ENCODE measurements at places on chromosomes 6 and 20.

DNA sequence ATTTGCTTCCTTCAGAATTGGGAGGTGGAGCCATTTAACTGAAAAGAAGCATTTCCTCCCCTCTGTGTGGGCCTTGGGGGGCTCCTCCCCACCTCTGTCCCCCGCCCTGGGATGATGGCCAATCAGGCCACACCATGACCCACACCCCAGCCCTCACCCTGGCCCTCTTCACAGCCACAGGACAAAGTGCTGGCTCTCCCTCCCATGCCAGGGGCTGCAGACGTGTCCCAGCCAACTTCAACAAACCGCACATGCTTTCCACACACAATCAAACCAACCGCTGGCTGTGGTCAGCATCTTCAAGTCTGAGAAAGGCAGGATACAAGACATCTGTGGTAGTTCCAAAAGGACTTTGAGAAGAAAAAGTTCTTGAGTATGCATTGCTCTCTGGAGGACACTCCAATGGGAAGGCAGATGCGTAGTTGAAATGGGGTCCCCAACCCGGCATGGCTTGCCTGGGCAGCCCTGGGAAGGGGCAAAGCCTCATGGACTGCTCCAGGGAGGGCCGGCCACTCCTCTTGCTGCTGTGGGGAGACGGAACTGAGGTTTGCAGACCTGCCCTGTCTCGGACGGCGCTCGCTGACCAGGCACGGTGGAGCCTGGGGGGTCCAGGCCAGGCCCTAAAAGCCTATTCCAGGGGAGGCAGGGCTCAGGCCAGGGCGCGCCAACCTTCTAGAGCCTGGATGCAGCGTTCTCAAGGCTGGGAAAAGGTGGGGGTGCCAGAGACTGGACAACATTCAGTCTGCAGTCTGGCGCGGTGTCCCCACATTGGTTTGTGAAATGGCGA lies 12.2 kb downstream of the TTLL2 start:
- no peak for DNase-seq

DNA sequence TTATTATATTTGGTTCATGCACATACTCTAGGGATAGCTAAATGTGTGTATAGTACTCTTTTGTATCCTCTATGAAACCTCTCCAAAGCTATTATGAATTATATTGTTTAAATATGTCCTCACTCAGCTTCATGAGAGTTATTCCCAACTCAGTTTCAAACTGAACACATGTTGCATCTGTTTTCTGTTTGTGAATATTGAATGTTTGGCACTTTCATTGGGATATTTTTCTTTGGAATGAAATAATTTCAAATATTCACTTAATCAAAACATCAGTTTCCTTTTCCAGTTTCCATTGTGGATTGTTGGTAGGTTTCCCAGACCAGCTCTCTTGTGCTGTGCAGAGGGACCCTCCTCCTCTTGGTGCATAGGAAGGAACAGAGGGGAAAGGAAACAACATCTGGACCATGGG lies 46.6 kb downstream of the HDAC2 start:
- DNase-seq, result no peak

DNA sequence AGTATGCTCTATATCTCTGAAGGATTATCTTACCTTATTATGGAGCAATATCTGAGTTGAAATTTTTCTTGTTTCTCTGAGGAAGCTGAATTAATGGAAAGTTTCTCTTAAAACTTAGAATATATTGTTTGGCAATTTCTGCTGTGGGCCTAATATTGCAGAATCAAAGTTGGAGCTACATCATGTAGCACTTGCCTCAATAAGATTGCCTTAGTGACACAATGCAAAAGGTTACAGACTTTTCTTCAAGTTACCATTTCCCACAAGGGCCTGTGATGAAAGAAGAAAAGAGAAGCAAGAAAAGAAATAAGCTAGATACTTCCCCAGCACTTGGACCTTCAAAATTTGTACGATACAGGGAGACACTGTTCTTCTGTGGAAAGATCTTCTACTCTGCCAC lies 151.2 kb downstream of the SOBP start:
- DNase-seq, result no peak

DNA sequence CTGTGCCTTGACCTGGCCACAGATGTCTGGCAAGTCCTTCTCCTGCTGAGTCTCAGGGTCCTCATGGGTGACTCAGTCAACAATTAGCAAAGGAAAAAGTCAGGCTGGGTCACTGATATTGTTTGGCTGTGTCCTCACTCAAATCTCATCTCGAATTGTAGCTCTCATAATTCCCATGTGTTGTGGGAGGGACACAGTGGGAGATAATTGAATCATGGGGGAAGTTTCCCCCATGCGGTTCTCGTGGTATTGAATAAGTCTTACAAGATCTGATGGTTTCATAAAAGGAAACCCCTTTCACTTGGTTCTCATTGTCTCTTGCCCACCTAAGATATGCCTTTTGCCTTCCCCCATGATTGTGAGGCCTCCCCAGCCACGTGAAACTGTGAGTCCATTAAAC lies 45.7 kb downstream of the PREX1 start:
- no peak for DNase-seq

DNA sequence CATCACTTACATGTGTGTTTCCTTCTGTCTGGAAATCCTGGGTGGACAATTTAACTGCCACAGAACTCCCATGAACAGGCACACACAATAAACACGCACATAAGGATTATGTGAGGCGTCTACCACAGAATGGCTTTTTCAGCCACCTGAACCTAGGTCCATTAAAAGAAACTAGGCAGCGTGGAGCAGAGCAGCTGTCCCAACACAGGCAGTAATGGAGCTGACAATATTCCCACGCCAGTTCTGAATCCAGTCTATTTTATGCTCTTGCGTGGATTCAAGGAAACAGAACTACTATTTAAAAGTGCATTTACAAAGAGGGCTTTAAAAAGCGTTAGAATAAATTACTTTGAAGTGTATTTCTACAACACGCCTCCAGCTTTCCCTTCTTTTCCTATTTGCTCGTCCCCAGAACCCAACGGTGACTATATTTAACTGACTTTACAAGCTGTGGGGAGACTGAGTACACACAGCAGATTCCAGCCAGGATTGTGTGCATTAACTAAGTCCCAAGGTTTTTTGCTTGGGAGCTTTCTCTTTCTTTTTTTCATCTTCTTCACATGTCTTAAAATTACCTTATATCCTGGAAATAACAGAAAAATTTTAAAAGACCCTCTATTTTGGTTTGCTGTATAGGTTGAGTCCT lies 95.9 kb downstream of the GMDS start:
- DNase-seq, result no peak

DNA sequence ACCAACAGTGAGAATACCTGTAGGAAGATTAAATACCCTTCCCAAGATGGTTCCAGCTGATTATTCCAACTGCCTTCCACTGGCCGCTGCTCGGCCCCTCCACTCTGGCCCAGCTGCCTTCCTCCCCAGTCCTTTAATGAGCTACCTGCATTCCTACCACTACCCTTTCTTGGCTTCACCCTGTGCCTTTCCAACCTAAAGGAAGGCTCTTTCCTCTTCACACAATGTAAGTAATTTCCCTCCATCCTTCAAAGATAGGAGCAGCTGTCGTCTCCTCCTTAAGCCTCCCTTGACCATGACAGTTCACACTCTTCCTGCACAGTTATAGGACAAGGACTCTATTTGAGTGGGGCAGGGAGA lies 16.2 kb upstream of the SNX9 start:
- DNase-seq, result no peak

GRCh38 chr6:21596145-21596948 lies 2.8 kb downstream of the SOX4 start:
- no peak for DNase-seq

DNA sequence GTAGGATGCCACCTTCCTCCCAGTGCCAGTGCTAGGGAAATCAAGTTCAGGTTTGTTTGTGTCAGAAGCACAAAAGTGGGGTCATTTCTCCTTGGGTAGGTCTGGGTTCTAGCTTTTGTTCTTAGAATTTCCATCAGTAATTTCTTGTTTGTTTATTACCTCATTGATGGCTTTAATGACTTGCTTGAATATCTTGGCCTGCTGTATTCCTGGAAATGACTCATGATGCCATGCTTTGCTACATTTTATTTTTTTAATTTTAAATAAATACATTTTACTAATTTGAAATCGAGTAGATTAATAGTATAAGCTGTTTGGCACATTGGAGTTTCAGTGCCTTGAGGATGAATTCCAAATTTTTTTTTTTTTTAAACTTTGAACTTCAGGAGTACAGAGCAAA lies 189.6 kb downstream of the JARID2 start:
- DNase-seq, result no peak

DNA sequence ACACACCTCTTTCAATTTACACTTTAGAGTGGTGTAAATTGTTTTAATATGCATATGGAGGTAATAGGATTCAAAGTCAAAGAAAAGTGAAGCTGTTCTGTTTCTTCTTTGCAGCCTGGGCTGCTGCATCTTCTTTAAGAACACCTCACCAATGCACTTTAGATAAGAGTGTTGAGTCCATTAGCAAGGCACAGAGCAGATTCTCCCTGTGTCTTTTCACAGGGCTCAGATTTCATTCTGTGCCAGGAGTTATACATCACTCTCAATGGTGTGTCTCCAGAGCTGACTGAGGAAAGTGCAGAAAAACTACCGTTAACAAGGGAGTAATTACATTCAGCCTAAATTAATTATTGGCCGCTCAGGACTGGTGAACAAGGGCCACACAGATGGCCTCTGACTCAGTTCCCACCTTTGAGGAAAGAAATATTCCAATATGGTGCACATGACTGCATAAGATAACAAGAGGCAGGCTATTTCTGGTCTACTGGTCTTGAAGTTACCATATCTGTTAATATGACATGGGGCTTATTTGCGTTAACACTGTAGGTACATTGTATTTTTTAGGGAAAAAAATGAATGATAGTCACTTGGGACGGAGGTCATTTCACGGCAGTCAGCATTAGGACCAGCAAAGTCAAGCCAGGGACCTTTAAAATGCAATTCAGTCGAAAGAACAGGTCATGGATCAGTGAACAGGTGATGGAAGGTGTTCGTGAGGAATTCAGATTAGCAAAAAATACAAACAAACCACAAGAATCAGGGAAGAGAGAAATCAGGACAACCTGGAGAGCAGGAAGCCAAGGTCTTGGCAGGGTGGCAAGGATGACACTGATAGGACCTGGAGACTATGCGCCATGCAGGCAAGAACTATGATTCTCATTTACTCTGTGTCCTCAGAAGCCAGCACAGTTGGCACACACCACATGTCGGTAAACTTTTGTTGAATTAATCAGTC lies 203.7 kb downstream of the TBX18 start:
- no peak for DNase-seq

GRCh38 chr6:22300273-22300998 lies 3.6 kb upstream of the PRL start:
- no peak for DNase-seq
